Activated CD4-positive, CD25-positive, alpha-beta regulatory T cell (primary cell): ENCODE measurements at places on chromosomes 6 and 20.

DNA sequence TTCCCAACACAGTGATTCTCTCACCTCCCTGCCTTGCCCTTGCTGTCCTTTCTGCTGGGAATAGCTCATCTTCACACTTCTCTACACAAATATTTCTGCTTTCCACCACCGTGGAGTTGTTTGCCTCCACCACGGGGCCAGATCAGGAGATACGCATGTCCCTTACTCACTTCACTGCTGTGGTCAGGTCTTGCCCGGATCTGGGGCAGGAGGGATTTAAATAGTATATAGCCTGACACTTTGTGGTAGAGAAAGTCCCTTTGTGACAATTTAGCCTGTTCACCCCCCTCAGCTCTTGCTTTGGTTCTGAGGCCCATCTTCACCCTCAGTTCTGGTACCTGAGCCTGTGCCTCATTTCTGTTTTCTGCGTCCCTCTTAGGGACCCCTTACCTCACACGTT, 92.6 kb upstream of the PREP start:
- DNase-seq: no peak

- DNase-seq: no peak
Measured at GRCh38 chr20:58909585-58909984, 57.1 kb downstream of the GNAS start.

DNA sequence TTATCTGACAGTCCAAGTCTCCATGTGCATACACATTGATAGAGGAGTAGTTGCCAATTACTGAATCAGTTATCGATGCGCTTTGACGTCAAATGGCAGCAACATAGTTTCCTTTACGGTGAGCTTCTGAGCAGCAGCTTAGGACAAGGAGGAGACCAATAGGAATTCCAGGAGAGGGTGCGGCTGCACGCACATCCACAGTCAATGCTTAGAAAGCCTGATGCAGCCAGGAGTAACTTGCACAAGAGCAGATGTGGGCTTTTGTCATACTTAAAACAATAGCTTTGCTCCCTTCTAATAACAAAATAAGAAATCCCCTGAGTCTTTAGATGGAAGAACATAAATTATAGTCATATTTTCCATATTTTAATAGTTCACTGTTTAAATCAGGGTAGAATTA, 442.1 kb downstream of the BCKDHB start:
- DNase-seq: no peak

DNA sequence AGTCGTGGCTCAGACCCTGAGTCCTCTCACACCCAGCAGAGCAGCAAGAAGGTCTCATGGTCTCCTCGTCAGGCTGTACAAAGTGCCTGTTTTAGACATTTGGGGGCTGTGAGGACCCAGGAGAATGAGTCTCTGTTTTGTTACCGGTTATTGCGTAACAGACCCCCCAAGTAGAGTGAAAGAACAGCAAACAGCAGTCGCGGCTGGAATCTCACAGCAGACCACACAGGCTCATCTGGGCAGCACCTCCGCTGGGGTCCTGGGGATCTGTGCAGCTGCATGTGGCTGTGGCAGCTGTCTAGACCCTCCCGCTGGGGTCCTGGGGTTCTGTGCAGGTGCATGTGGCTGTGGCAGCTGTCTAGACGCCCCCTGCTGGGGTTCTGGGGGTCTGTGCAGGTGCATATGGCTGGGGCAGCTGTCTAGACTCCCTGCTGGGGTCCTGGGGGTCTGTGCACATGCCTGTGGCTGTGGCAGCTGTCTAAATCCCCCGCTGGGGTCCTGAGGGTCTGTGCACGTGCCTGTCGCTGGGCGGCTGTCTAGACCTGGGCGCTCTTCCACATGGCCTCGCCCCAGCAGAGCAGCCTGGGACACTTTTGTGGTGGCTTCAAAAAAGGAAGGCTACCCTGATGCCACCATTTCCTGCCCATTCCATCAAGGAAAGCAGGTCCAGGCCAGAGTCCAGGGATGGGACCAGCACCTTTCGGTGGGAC, 24.7 kb downstream of the ENTPD6 start:
- DNase-seq: no peak

- no peak for DNase-seq
Measured at GRCh38 chr20:21162631-21163030, 36.7 kb downstream of the KIZ start.

DNA sequence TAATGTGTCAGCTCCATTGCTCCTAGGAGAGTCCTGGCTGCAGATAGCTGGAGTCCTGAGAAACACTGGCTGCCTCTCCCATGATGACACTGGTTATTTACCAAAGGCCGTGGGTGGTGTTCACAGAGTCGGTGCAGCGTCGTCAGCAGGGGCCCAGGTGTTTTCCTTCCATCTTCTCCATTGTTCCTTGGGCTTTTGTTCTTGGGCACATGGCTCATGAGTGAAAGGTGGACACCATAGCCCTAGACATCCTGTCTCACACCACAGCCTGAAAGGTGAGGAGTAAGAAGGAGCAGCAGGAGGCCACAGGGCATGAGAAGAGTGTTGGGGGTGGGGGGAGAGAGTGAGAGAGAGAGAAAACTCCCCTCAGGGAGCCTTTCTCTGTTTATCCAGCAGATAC, 9.1 kb downstream of the CST5 start:
- no peak for DNase-seq

DNA sequence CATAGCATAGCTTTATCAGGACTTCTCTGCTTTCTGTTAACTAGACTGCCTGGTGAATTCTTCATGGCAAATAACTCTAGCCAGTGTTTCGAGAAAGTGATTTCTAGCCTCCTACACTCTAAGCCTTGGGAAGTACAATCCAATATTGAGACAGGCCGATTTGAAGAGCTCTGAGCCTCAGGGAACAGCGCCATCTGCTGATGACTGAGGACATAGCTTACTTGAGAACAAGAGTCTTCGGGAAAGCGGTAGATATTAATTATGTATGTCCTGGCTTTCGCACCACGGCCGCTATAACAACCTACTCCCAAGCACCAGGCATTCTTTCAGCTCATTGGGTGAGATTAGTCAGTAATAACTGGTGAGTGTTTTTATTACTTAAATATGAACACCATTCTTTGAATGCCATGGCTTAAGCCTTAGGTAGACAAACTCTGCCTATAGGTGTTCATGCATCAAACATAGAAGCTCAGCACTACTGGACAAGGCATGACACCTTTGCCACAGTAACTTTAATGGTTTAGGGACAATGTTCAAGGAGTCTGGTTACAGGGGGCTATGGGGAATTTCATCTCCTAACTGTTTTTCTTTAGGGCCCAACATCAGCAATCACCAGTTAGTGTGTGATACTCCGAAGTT, 518.6 kb downstream of the BMP2 start:
- no peak for DNase-seq

GRCh38 chr6:21138336-21139069, 455.0 kb upstream of the SOX4 start:
- no peak for DNase-seq

DNA sequence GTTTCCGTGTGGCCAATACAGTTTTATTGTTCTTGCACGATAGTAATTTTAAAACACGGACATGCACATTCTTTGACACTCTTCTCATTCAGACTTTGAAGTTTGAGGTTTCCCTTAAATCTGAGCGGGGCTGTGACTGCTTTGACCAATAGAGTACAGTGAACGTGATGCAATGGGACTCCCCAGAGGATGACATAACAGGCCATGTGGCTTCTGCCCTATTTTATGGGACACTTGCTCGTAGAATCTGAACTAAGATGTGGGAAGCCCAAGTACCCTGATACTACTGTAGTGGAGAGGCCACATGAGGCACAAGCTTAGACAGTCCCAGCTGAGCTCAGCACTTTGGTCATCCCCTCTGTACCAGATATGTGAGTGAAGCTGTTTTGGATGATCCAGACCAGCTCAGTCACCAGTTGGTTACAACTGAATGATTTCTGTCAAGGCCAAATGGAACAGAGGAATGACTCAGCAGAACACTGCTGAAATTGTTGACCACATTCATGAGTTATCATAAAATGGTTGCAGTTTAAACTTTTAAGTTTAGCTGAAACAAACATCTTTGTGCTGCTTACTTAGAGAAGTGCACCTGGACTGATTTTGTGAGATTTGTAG, 279.4 kb downstream of the RFPL4B start:
- DNase-seq: no peak

- no peak for DNase-seq
Measured at GRCh38 chr6:157075549-157076450, 247.5 kb downstream of the TMEM242 start.

GRCh38 chr20:64156136-64156885, 7.9 kb upstream of the MYT1 start:
- DNase-seq: no peak

DNA sequence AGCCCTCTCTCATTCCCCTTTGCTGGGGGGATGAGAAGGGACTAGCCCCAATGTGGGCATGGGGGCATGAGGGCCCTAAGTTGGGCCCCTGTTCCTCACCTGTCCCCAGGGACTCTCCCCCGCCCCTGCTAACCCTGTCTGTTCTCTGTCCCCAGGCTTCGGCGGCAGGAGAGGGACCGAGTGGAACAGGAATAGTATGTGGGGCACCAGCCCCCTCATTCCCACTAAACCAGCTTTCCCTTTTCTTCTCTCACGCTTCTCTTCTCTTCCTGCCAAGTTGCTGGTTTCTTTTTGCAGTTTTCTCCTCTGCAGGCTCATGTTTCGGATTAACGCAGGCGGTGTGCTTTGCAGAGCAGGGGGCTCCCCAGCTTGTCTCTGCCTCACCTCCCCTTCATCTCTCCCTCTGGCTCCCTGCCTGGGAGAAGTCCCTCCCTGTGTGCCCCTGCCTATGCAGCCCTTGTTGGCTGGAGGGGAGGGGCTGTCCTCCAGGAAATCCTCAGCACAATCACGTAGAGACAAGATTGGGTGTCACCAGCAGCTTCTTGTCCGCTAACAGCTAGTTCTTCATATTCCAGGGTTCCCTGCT, 7.9 kb downstream of the TMEM63B start:
- DNase-seq: no peak

DNA sequence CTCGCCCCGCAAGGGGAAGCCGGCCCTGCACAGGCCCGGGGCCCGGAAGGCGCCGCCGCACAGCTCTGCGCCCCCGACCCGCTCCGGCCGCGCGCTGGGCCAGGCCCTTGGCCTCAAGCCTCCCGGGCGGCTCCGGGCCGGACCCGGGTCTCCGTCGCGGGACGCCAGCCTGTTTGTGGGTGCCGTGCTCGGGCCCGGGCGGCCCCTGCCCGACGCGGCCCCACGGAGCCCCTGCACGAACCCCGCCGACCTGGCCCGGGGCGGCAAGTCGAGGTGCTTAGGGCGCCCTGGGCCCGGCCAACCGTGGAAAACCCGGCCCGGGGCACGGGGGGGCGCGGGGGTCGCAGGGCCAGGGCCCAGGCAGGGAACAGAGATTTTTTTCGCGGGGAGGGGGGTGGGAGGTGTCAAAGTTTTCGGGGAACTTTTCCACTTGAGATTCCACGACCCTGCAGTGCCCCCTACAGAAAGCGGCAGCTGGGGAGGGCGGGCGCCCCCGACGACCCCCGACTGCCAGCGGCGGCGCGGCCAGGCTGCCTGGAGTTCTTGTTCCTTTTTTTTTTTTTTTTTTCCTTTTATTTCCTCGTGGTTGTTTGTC, 805 bp upstream of the STX16 start:
- peak; percentile 20 for DNase-seq

- DNase-seq: no peak
Measured at GRCh38 chr20:20904501-20904831, 192.0 kb upstream of the RALGAPA2 start.

DNA sequence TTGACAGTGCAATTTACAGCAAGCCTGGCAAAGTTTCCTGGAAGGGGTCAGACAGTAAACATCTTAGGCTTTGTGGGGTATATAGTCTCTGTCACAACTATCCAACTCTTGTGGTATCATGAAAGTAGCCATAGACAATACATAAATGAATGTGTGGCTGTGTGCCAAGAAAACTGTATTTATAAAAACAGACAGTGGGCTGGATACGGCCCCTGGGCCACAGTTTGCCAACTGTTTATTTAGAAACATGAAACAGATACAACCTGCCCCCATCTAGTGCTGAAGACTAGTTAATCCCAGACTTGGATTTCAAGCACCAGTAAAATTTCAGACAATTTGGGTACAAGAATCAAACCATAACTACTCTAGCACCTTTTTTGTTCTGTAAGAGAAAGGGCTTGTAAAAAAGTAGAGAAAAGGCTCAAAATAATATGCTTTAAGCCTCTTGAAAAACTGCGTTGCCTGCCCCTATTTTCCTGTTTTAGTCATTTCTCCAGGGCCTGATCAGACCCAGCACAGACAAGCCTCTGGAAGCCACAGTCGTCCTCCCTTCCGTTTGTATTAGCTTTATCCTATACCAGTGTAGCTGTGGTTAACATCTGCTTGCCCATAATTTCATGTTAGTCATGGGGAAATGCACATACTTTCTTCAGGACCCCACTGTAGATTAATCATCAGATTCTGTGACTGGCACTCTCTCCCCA, 30.8 kb downstream of the JAG1 start:
- DNase-seq: no peak

GRCh38 chr6:143451531-143451930, 926 bp downstream of the PEX3 start:
- no peak for DNase-seq

- no peak for DNase-seq
Measured at GRCh38 chr6:85923013-85923430, 280.3 kb upstream of the SYNCRIP start.

GRCh38 chr6:27752038-27752885, 159.9 kb downstream of the OR2B2 start:
- DNase-seq: no peak

GRCh38 chr6:42030585-42031506, 19.5 kb upstream of the TAF8 start:
- no peak for DNase-seq

GRCh38 chr20:50127587-50128519, 14.9 kb upstream of the UBE2V1 start:
- no peak for DNase-seq

GRCh38 chr6:128500014-128500413, 20.4 kb downstream of the PTPRK start:
- no peak for DNase-seq

GRCh38 chr6:95576998-95577303, 384 bp upstream of the MANEA start:
- no peak for DNase-seq

DNA sequence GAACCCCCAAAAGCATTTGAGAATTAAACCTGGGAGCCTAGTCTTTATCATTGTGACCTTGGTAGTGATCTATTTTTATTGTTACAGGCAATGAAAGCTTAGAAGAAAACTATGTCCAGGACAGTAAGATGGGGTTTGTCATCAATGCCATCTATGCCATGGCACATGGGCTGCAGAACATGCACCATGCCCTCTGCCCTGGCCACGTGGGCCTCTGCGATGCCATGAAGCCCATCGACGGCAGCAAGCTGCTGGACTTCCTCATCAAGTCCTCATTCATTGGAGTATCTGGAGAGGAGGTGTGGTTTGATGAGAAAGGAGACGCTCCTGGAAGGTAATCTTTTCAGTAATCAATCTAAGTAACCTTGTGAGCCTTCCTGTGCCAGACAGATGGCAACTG, 191.5 kb upstream of the RAB32 start:
- DNase-seq: no peak

GRCh38 chr20:49006446-49006980, 39.6 kb upstream of the CSE1L start:
- no peak for DNase-seq

DNA sequence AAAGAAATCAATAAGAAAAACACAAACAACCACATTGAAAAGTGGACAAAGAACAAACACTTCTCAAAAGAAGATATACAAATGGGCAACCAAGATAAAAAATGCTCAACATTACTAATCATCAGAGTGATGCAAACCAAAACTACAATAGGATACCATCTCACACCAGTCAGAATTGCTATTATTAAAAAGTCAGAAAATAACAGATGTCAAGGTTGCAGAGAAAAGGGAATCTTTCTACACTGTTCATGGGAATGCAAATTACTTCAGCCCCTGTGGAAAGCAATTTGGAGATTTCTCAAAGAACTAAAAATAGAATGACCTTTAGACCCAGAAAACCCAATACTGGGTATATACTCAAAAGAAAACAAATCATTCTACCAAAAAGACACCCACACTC, 29.8 kb downstream of the KIF6 start:
- no peak for DNase-seq
